ENCODE measurements at places on chromosomes 4 and X.

- DNase-seq = no peak
Observed at GRCh38 chrX:19832191-19832965, 55.0 kb downstream of the SH3KBP1 start.

DNA sequence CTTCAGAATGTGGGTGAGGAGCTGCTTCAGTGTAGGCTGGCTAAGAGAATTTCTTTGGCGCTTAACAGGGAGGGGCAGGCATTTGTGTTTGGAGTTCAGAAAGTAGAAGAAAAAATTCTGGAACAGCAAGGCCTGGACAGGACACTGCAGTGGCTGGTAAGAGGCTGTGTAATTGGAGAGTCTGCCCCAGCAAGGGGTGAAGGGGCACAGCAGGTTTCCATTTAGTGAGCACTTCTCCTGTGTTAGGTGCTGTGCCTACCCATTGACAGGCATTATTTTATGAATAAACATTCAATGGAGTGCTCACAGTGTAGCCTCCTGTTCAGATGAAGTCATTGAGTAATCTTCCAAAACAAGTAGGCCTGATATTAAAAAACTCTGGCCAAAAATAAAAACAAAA lies 10.7 kb upstream of the CPE start:
- DNase-seq = no peak

- no peak for DNase-seq
Observed at GRCh38 chrX:13212191-13212651, 107.6 kb downstream of the ATXN3L start.

- DNase-seq = no peak
Observed at GRCh38 chrX:29229802-29230201, 642.6 kb downstream of the IL1RAPL1 start.

- DNase-seq = no peak
Observed at GRCh38 chr4:106358899-106359298, 9.7 kb downstream of the GIMD1 start.

DNA sequence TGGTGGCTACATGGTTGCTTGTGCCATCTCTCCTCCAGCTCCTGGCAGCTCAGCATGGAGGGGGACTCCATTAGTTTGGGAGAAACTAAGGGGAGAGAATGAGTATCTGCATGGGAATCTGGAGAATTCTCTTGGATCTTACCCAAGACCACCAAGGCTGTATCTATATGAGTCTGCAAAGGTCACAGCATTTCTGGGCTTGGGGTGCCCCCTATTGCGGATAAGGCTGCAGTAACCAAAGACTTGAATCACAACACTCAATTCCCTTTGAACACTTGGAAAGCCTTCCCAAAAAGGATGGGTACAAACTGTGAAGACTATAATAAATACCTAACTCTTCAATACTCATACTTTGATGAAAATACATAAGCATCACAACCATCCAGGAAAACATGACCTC lies 623.5 kb upstream of the NR3C2 start:
- DNase-seq = no peak

DNA sequence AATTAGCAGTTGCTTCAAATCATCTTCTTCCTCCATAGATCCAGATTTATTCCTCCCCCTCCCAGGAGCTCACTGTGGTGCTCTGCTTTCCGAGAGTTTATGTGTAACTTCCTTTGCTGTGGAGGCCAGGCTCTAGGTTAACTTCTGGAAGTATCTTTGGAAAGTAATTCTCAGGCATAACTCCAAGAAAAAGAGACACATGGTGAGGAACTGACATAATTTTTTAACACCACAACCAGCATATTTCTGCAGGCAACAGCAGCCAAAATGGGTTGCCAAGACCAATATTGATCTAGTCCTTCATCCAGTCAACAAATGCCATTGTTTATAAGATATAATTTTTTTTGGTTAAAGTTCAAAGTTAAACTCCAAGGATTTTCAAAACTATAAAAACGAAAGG lies 114.5 kb upstream of the RBPJ start:
- DNase-seq = no peak

DNA sequence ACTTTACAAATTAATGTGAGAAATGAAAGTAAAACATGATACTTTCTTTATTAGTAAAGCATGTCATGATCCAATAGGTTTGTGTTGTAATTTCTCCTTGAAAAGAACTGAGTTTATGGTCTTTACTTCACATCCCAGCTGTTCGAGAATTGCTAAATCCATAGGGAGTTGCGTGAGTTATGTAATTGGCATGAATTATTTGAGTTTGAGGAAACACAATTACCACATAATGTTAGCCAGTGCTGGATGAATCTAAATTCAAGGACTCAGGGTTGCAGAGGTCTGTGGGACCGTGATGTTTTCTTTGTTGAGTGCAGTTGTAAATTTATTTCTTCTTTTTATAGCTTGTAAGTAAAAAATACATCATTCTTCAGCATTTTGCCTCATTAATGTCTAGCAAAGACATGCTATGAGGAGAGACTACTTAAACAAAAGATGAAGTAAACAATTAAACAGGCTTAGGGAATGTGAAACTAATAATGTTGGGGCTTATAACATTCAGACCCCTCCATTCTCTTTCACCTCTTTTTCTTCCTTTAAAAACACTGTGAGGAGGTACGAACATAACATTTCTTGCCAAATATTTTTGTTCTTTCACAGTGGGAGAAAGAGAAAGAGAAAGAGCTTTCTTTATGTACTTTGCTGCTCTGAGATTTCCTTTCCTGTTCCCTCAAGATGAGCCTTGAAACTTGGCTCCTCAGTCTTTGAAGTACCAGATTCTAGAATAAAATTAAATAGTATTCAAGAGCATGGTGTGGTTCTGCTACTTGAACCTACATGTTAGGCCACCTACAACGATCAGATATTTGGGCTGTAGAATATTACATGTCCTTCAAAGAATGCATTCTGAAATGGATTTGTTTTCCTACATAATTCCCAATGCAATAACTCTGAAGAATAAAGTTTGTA lies 159.6 kb upstream of the ANK2 start:
- no peak for DNase-seq

DNA sequence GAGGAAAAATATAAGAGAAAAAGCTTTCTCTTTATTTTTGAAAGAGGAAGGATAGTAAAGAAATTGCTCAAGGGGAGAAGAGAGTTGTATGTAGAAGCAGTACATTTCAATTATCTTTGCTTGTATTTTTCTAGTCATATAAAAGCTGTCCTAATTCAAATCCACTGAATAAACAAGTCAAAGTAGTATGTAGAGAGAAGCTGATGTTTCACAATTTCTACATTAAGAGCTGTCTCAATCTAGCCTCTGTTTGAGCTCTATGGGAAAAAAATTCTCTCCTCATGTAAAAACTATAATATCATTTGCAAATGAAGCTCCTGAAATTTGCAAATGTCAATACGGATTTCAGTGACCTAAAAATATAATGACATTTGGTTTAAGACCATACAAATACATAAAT lies 52.6 kb downstream of the CHM start:
- no peak for DNase-seq

GRCh38 chr4:8451440-8452182 lies 11.0 kb downstream of the TRMT44 start:
- DNase-seq = no peak

All from central memory CD8-positive, alpha-beta T cell (primary cell).